ENCODE measurements at places on chromosomes 12 and 14.
A peak's percentile ranks its signal among the peaks of the same experiment; 100 is the strongest.

GRCh38 chr12:58570411-58570810 lies 349.9 kb downstream of the LRIG3 start:
- no peak for DNase-seq

- DNase-seq = no peak
Observed at GRCh38 chr12:53223389-53224060, 8.5 kb downstream of the RARG start.

GRCh38 chr12:58011676-58012075 lies 70.3 kb downstream of the ATP23 start:
- no peak for DNase-seq

GRCh38 chr14:79840103-79840502 lies 371.2 kb downstream of the DIO2 start:
- DNase-seq = no peak

GRCh38 chr12:6424008-6424347 lies 20.8 kb upstream of the CD27 start:
- DNase-seq = no peak

DNA sequence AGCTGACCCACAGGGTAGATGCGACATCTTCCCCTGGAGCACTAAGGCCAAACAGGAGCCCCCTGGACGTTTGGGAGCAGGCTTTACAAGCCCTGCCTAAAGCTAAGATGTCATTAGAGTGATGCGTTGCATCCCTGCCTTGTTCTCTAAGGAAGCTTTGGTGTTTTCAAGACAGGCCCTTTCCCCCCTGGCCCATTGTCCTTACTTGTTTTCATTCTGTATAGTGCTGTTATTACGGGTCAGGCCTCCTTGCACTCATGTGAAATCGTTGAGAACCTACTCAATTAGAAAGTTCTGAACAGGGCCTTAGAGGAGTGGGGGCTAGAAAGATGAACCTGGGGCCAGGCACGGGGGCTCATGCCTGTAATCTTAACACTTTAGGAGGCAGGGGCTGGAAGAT lies 1.7 kb upstream of the PRKCH start:
- DNase-seq = no peak

DNA sequence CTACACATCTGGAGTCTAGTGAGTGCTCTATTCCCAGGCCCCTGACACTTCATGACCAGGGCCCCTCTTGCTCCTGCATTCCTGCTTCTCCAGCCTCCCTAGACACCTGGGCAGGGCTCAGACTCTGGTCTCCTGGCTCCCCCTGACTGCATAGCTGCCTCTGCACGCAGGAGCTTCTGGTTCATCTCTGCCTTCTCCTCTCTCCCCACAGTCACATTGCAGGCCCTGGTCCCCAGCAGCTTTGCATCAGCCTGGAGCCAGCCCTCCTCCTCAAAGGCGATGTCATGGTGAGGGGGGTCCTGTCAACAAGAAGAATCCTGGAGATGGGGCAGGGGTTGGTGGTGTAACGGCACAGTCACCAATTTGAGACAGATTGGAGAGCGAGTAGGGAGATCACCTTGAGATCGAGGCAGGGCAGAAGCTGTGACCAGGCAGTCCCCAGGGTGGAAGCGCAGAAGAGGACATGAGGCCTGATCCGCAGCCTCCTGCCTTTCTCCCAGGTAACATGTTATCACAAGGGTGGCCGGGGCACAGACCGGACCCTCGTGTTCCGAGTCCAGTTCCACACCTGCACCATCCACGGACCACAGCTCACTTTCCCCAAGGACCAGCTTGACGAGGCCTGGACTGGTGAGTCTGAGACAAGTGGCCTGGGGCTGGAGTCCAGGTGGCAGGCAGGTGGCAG lies 8.1 kb downstream of the TNS2 start:
- no peak for DNase-seq

DNA sequence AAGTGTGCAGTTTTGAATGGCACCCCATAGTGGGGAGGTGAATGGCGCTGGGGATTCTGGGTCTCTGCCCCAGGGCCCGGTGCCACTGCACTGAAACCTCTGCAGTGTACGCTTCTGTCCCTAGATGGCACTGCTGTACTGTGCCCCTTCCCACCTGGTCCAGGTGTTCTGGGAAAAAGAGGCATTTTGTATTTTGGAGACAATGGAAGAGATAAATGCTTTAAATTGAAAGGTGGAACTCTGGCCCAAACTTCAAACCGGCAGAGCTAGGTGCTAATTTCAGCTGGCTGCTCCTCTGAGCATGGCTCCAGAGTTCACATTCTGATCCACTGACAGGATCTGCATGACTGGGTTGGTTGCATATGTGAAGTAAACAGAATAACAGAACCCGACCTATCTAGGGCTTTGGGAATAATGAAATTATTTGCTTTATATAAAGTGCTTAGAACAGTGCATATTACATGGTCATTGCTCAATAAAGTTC lies 52.2 kb downstream of the KRT80 start:
- peak; percentile 69 for DNase-seq

DNA sequence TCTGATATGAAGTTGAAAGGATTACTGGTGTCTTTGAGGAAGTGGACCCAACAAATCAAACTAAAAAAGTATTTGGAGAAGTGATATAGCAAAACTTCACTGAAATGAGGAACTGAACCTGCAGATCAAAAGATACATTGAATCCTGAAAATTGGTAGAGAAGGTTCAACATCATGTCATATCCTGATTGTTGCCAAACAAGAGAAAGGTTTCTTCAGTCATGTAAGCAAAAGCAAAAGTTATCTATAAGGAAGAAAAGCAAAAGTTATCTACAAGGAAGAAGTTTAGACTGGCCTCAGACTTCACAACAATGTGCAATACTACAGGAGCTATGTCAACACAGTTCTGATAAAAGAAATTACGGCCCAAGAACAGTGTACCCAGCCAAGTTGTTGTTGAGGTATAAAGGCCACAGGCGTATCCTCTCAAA lies 142.7 kb downstream of the RAD51B start:
- no peak for DNase-seq

- no peak for DNase-seq
Observed at GRCh38 chr12:68293347-68293746, 38.8 kb downstream of the MDM1 start.

- no peak for DNase-seq
Observed at GRCh38 chr14:76337635-76338545, 38.0 kb upstream of the ESRRB start.

DNA sequence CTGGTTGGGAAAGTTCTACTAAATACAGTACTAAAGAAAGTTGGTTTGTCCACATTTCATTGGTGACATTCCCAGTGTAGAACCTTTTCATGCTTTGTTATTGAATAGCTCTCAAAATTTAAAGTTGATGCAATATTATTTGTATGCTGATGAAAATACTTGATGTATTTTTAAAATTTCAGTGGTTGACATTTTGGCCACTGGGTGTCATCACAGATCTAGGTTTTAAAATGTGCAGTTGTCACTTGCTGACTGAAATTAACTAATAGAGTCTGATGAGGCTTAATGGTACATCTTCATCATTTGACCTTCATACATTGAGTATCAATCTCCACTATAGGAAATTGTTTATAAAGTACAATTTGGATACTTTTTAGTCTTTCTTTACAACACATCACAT lies 37.1 kb downstream of the CMAS start:
- DNase-seq = no peak

GRCh38 chr14:99338313-99338712 lies 66.3 kb upstream of the BCL11B start:
- DNase-seq = no peak

DNA sequence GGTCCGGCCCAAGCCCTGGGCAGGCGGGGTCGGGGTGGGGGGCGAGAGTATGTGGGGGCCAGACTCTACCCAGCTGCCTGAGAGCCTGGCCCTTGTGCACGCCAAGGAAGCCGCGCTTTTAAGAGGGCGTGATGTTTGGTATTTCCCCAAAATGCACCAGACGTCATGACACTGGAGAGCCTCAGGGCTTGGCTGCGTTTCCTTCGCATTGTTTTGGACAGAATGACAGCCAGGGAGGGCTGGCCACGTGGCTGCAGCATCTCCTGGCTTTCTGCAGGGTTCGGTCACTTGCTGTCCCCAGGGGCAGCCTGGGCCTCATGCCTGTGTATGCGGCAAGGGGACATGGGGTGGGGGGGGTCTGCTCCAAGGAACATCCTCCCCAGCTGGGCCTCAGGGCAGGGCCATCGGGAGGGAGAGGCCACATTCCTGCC lies 16.1 kb upstream of the NUDT14 start:
- no peak for DNase-seq

DNA sequence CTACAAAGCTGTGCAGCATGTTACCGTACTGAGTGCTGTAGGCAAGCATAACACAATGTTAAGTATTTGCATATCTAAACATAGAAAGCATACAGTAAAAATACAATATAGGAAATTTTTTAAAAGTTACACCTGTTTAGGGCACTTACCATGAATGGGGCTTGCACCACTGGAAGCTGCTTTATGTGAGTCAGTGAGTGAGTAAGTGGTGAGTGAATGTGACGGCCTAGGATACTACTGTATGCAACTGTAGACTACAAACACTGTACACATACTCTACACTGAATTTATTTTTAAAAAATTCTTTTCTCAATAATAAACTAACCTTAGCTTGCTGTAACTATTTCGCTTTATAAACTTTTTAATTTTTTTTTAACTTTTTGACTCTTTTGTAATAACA lies 82.1 kb upstream of the FSCB start:
- no peak for DNase-seq

DNA sequence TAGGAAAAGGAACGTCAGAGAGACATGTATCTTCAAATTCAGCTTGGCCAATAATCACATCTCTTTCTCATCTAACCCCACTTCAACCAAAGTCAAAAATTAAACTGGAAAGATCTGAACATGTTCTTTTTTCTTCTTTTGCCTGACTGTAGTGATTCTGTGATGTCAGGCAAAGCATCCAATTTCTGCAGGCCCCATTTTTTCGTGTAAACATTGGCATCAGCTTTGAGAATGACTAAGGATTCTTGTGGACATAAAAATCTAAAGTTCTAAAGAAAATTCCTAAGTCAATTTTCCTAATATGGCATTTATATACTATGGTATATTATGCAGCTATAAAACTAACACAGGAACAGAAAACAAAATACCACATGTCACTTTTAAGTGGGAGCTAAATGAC lies 89.1 kb downstream of the STXBP6 start:
- no peak for DNase-seq
